ENCODE measurements at places on chromosomes 1 and 21.

DNA sequence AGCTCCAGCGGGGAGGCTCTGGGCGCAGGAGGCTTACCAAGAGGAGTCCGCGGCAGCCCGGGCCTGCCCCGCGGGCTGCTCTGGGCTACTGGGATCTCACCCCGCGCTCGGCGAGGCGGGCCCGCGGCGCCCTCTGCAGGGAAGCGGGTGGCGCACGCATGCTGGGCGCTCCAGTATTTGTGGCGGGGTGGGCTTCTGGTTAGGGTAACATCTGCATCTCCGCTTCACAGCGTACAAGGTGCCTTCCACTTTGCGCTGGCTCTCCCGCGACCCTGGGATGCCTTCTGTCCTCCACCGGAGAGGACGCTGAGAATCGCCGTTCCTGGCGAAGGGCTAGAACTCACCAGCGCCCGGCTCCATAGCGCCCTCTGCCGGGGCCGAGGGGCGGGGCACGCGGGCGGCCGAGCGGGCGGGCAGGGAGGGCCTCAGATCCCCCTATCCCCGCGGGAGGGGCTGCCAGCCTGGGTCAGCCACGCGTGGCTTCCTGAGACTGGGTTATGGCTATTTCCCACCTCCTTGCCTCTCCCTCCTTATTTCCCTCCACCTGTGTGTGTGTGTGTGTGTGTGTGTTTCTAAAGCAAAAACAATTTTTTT, 46.6 kb upstream of the CTBS start:
- peak; percentile 88 for DNase-seq

DNA sequence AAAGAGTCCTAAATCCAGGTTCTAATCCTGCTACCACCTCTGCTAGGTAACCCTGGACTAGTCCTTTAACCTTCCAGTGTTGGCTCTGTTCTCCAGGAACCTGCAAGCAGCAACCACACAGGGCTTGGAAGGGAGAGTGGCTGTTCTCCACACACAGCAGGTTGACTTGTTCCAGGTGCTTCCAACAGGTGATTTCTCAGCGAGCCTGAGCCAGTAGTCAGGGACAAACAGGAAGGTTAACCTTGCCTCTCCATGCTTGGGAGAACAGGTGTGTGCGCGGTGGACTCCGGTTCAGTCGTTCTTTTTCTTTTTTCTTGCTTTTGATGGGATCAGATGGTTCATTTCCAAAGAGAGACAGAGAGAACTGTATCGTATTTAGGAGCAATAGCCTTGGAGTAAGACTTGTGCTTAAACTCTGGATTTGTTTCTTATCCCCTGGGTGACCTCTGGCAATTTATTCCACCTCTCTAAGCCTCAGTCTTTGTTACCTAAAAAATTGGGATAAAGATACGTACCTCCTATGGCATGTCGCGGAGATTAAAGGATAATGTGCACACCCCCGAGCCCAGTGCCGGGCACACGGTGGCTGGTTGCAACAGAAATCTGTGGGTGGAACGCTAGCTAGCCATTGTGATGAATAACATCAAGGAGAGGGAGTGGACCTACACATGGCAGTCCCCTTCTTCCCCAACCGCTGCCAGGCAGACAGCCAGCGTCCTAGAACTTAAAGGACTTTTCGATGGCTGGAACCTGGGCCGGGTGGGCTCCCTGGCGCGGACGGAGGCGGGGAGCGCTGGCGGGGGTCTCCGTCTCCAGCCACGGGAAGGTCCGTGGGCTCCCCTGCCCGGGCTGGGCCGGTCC, 583 bp upstream of the CACHD1 start:
- no peak for DNase-seq

GRCh38 chr1:29657816-29658215, 421.5 kb downstream of the PTPRU start:
- no peak for DNase-seq

- peak; percentile 51 for DNase-seq
Measured at GRCh38 chr1:233993651-233994050, 89.2 kb downstream of the SLC35F3 start.

GRCh38 chr21:15001857-15002606, 62.8 kb downstream of the NRIP1 start:
- no peak for DNase-seq

DNA sequence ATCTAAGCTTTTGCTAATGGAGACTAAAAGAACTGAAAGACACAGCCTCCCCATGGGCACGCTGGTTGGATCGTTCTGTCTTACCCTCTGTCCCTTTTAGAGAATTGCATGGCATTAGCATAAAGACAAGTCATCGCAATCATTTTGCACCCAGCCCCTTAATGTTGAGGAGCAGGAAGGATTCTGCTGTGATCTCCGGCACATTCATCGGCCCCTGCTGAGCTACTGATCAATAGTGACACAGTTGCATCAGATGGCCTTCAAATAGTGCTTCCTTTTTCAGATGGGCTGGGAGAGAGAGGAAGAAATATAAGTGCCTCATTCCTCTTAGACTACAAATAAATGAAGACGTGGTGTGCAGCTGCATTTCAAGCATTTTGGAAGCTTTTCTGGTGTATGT, 75.4 kb downstream of the NOS1AP start:
- DNase-seq, result peak; percentile 76

- no peak for DNase-seq
Measured at GRCh38 chr1:116763787-116764465, 9.7 kb downstream of the CD2 start.

DNA sequence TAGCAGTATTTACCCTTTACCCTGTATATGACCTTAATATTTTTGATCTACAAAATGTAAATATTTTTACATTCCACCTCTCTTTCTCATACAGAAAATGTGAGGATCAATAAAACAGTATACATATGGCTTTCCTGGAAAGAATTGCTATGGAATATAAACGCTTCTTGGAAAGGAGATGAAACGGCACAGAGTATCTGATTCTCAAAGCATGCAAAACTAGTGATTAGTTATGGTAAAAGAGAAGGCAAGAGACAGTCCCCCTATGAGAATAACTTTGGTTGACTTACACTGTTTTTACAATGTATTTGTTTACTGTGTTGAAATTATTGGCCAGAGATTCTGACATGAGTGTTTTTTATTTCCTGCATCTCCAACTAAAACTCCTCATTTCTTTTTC, 204.6 kb upstream of the C21orf91 start:
- DNase-seq, result no peak

All from NCI-H345 (cell line).